ENCODE measurements at places on chromosomes 1 and 21.

GRCh38 chr1:230490436-230490835 lies 64.3 kb upstream of the PGBD5 start:
- DNase-seq, result no peak

DNA sequence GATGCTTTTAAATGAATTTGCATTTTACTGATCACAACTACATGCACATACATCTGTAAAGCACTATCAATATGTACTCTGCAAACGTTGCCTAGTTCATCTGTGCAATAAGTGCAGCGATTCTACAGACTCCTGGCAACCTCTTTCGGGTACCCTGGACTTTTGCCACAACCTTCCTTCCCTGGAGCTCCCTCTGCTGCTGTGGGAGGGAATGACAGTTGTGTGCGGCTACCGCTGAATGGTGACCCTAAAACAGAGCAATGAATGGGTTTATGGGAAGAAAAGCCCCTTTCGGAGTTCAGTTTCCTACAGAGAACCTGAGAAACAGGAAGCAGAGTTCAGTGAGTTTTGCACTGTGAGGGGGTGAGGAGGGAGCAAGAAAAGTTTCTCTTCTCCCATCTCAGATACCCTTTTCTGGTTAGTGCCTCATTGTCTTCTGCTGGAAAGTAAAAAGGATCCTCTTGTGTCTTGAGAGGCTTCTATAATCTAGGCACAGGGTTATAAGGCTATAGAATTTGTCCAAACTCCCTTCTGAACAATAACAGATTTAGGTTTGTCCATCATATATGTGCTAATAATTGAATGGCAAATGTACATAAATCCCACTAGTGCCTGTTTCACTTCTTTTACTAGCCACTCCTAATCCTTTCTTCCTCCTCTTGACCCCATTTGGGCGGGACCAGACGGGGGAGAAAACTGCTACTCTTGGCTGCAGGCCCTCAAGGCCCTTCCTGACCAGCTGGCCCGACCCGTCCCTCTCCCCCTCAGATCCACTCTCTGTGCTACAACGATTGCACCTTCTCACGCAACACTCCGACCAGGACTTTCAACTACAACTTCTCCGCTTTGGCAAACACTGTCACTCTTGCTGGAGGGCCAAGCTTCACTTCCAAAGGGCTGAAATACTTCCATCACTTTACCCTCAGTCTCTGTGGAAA lies 19.8 kb upstream of the SARS1 start:
- DNase-seq, result peak; percentile 40

GRCh38 chr1:51058858-51059257 lies 43.2 kb upstream of the C1orf185 start:
- DNase-seq, result peak; percentile 20

- DNase-seq, result no peak
Measured at GRCh38 chr1:245060684-245061374, 94.0 kb upstream of the KIF26B start.

GRCh38 chr1:212283741-212284140 lies 1.5 kb upstream of the PPP2R5A start:
- DNase-seq, result no peak

GRCh38 chr1:35863881-35864625 lies 19.0 kb upstream of the AGO1 start:
- DNase-seq, result no peak

DNA sequence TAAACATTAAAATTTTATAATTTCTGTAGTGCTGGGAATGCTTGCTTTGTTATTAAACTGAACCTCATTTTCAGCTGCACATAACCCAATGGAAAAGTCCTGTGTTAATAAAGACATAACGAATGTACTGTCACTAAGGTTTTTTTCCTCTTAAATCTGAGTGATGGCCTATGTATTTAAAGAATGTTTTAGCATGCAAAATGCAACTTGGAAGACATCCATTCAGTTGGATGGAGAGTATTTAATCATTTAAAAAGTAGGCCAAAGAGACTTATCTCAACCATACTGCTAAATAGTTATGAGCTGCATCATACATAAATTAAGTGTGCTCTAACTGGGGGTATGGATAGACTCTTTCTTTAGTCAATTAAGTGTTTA lies 48.5 kb downstream of the RWDD3 start:
- DNase-seq, result no peak

- DNase-seq, result no peak
Measured at GRCh38 chr21:42640486-42640885, 12.9 kb upstream of the PDE9A start.

DNA sequence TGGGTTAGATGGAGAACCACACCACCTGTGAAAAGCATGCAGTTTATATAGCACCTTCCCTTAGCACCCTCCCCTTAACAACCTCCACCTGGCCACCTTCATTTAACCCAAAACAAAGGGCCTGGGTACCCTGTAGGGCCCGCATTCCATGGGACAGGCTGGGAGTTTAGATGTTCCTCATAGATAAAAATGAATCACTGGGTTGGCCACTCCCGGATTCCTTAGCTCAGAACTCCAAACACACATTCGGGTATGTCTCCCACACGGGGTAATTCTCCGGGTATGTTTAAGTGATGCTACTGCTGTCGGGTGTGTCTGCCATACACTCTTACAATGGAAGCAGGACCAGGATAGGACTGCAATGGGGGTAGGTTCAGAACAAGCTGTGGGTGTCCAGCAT lies 43.9 kb upstream of the FOXO6 start:
- DNase-seq, result peak; percentile 21

GRCh38 chr1:52306227-52307006 lies 59.6 kb downstream of the CC2D1B start:
- no peak for DNase-seq

GRCh38 chr1:43990271-43991199 lies 864 bp upstream of the CCDC24 start:
- no peak for DNase-seq

DNA sequence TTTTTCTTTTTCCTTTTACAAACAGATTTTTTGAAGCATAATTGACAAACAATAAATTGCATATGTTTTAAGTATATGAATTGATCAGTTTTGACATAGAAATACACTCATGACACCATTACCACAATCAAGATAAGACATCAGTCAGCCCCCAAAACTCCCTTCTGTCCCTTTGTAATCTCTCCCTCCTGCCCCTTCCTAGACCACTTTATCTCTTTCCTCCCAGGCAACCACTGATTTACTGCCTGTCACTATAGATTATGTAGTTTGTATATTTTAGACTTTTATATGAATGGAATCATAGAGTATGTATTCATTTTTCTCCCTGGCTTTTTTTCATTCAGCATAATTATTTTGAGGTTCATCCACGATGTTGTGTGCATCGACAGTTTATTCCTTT lies 6.9 kb upstream of the SYT14 start:
- DNase-seq, result no peak

- DNase-seq, result no peak
Measured at GRCh38 chr1:28193701-28194161, 17.2 kb upstream of the PTAFR start.

- no peak for DNase-seq
Measured at GRCh38 chr1:163725551-163725950, 403.8 kb downstream of the NUF2 start.

DNA sequence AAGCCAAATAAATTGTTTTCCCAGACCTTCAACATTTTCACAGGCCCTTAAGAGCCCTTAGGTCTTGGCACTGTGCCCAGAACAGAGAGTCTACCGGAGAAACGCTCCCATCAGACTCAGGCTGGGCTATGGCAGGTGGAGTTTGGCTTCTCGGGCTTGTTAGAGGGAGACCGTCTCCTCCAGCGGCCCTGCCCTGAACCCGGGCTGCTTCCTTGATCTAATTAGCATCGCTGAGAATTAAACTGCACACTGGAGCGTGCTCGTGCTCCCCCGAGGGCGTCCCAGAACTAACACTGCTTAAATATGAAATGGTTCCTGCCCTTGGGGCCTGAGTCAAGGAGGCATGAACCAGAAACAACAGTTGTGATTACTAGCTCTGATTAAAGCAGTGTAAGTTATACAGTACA lies 634.4 kb downstream of the MATN1 start:
- no peak for DNase-seq

- no peak for DNase-seq
Measured at GRCh38 chr21:39604951-39605350, 7.8 kb upstream of the B3GALT5 start.

DNA sequence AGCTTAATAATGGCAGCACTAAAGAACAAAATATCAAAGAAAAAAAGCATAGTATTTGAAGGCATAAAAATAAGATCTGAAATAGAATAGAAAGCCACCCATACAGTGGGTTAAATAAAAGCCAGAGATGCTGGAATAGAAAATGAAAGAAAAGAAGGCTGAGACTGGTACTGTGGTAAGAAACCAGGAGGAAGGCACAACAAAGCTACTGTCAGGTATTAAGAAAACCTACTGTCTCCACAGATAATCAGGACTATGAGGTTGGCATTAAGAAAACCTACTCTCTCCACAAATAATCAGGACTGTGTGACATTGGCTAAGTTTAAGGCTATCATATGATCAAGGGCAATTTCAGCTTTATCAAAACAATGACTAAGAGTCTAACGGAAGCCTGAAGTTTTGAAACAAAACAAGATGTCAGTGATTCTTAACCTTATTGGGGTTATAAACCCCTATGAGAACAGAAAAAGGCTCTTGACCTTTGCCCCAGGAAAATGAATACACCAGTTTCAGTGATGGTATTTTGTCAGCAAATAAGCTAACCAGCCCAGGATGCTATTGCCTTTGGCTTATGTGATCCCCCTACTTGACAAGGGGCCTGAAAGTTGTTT lies 24.4 kb downstream of the MCOLN2 start:
- DNase-seq, result no peak

All from AG20443 (cell line).